ENCODE measurements at places on chromosomes 2 and 18. TPM values are rescaled to one million over a fixed set of nuclear protein-coding genes. Genes with fewer than 3 reads are reported as not detected.

- DNase-seq = no peak
These were observed 225.8 kb downstream of the NAPG start for GRCh38 chr18:10751653-10752052.

GRCh38 chr2:206993964-206994363 lies 54.6 kb downstream of the CPO start:
- no peak for DNase-seq

The MORN2 gene
- total RNA-seq = 11.3 TPM

The TRPM8 gene
- not detected for total RNA-seq

The SYT4 gene
- 0.99 TPM for total RNA-seq

DNA sequence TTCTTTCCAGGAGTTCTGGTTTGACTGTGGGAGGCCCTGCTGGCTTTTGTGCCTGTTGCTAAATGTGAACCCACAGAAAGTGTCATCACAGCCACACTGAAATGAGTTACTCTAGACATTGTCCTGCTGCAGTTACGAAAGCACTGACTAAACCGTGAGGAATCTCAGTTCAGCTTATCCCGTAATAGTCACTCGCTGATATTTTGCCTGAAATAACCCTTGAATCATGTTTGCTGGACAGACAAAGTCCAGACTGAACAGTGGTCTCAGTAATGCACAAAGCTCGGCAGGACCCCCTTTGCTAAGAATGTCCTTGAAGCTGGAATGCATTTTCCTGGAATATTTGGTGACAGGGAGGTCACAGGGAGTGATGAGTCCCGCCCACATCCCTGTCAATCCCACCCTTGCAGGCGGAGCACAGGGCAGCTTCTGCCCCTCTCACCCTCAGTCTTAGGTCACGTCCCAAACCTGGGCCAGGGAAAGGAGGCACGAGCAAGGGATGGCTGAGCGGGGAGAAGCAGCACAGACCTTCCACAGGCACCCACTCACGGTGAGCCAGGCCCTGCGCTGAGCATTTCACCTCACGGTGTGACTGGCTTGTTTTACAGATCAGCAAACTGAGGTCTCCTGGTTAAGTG lies 53.4 kb downstream of the ADI1 start:
- no peak for DNase-seq
